ENCODE measurements at places on chromosomes 16 and 17.

DNA sequence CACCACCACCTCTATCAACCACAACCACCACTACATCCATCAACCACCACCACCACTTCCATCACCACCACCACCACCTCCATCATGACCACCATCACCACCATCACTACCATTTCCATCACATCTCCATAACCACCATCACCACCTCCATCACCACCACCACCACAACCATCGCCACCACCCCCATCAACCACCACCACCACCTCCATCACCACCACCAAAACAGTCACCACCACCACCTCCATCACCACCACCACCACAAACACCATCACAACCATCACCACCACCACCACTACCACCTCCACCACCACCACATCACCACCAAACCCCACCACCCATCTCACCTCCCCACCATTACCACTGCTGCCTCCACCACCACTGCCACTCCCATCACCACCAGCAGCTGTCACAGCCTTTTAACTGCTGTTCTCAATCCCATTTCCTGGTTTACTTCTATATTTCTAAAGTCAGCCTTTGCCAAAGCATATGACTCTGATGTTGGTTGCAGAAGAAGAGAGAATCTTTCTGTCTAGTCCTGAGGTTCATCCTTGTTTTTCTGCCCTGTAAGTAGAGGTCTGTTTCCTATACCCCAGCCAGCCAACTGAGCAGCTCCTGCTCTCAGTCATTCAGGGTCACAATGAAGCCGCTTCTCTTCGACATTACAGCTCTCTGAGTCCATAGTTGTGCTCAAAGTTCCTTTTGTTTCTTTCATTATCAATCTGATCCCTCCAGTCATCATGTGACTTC is 14.0 kb downstream of the MARCHF10 start:
- no peak for DNase-seq

DNA sequence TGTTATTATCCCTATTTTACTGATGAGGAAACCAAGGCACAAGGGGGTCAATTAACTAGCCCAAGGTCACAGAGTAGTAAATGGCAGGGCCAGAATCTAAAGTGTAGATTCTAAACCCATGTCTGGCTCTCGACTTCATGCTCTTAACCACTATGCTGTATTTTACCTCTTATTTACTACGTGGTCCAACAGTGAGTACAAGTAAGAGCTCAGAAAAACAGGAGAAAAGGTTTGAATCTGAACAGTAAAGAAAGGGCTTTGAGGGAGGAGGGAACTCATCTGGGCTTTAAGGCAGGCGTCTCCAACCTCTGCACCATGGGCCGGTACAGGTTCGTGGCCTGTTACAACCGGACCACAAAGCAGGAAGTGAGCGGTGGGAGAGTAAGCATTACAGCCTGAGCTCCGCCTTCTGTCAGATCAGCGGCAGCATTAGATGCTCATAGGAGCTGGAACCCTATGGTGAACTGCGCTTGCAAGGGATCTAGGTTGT is 62.9 kb downstream of the SMURF2 start:
- no peak for DNase-seq

- DNase-seq, result no peak
Observed at GRCh38 chr17:82838386-82839063, 1.3 kb downstream of the ZNF750 start.

GRCh38 chr17:5210091-5210490 is 18.4 kb upstream of the ZNF594 start:
- no peak for DNase-seq

DNA sequence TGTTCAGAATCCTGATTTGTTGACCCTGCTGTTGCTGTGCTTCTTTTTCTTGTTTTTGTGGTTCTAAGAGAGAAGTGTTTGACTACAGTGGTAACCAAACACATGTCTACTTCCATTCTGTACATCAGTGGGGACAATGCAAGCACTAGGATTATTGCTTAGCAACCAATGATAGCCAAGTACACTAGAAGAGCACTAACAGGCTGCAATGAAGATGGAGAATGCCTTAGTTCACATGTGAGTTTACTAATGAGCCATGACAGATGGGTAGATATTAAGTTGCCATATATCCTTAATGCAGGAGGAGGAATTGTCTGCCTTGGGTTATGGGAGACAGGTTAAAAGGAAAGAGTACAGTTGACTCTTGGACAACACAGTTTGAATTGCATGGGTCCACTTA is 8.3 kb downstream of the EFCAB5 start:
- DNase-seq, result no peak

DNA sequence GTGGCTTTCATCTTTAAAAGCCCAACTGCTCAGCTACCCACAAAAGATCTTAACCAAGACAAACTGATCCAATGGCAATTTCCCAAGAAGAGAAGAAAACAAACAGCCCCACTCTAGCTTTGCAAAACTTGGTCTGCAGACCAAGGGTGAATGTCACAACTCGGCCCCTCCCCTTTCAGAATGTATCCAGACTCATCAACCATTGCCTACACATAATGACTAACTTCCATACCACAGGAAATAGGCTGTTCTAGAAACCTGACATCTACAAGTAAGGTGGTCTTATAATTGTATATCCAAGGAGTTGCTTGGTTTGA is 16.0 kb downstream of the DCUN1D3 start:
- DNase-seq, result no peak

DNA sequence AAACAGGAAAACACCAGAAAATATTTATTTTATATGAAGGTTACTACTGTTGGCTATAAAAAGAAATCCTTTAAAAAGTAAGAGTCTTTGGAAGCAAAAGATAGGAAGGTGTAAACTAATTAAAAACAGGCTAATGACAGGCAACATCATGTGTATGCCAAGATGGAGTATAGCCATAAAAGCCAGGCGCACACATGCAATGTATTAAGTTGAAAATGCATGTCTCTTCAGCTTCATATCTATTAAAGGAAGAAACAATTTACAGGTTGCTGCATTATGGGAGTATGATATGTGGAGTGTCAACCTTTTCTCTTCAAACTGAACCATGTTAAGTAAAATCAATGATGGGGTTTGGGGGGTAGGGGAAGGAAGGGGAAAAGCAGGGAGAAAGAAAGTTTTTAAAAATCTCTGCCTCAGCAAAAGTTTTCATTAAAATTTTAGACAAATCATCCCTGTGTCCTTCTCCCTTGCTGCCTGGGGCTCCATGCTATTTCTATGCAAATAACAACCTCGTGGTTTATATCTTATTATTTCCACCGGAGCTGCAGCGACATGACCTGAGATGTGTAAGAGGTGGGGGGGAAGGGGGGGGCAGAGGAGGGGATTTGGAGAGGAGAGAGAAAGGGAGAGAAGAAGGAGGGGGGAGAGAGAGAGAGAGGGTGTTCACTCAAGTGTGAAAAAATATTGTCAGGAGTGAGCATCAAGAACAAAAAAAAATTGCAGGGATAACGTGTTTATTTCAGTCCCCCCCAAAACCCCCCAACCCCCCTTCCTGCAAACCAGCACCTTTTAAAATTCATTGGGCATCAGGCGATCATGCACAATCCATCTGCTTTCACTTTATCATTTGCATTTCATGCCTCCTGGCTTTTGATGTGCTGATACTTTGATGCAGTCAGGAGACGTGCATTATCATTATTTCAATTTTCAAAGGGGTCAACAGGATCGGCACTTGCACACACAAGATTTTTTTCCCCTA is 197.6 kb downstream of the AATF start:
- DNase-seq, result no peak

- DNase-seq, result no peak
Observed at GRCh38 chr16:74252329-74252728, 44.3 kb upstream of the PSMD7 start.

DNA sequence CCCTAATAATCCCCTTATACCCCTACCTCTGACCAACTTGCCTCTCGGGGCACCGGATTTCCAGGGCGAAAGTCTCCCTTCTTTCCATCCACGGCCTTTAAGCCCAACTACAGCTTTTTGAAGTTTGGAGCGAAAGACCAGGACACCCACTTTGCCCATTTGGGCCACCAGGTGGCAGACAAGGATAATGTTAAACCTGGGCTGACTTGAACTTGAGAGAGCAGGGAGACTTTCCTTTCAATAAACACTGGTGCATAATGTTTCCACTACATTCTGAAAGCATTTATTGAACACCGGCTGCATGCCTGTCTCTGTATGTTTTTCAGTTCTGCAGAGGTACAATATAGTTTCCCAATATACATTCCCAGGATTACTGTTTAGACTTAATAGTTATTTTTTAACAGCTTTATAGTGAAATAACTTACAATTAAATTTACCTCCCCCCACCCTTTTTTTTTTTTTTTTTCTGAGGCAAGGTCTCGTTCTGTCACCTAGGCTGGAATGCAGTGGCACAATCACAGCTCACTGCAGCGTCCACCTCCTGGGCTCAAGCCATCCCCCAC is 6.9 kb upstream of the CES3 start:
- DNase-seq, result peak; percentile 88

DNA sequence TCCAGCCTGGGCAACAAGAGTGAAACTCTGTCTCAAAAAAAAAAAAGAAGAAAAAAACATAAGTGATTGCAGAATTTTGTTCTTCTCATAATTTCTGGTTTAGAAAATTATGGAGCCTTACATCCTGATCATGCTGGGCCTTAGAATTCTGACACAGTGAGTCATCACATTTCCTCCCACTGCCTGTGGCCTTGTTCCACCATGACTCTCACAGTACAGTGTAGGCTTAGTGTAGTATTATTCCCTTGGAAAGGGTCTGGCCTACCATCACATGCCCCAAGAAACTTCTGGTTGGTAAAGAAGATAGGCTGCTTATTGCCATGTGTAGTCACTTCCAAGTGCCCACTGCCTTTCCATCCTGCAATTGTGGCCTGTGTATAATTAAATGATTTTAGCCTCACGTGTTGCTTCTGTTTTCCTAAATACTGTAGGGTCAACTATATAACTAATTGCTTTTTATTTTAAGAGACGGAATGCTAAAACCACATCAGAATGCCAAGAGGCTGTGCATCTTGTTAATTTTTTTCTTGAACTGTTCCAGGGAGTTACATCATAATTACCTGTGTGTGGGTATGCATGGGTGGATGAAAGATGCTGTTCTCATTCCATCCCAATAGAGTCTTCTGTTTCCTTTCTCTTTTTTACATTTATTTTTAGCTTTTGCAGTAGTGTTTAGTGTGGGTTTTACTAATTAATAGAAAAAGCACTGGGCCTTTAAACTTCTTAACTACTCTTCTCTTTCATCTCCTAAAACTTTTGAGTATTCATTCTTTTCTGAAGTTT is 25.9 kb downstream of the OGFOD1 start:
- peak; percentile 81 for DNase-seq

DNA sequence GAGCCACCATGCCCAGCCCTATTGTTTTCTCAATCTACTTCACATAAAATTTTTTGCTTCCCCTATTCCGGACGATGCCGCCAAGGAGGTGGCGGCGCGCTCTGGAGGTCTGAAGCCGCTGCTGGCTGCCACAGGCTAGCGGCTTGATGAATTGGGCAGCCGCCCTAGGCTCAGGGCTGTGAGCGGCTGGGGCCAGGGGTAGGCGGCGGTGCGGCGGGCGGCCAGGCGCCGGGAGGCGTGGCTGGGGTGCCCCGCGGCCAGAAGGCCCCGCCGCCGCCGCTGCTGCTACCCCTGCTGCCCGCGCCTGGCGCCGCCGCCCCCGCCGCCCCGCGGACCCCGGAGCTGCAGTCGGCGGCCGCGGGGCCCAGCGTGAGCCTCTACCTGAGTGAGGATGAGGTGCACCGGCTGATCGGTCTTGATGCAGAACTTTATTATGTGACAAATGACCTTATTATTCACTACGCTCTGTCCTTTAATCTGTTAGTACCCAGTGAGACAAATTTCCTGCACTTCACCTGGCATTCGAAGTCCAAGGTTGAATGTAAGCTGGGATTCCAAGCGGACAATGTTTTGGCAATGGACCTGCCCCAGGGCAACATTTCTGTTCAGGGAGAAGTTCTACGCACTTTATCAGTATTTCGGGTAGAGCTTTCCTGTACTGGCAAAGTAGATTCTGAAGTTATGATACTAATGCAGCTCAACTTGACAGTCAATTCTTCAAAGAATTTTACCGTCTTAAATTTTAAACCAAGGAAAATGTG is 41.7 kb downstream of the ANKFY1 start:
- no peak for DNase-seq

GRCh38 chr17:7437950-7438614 is 1.2 kb upstream of the FGF11 start:
- no peak for DNase-seq

- no peak for DNase-seq
Observed at GRCh38 chr17:61251939-61252865, 147.4 kb upstream of the TBX2 start.

DNA sequence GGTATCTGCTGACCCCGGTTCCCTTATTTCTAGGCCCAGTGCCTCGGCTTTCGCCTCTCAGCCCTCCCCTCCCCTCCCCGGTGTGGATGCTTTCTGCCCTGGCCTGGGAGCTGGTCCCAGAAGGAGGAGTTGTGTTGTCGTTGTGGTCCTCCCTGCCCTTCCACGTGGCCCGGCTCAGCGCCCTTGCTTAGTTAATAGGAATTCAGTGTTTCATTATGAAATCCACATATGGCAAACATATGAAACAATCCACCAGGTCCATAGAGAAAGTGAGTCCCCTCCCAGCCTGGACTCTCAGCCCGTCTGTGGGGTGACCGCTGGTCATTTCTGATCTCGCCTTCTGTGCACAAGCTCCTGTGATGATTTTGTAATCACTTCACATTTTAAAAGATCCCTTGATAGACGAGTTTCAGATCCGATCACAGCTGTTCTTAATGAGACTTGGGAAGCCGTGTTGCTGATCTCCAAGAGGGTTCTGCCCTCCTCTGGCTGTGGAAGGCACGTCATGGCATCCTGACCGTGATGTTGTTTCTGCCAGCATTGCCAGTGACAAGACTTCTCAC is 112.1 kb downstream of the BANP start:
- DNase-seq, result peak; percentile 19

GRCh38 chr17:29038085-29038795 is 4.7 kb upstream of the PIPOX start:
- DNase-seq, result no peak

DNA sequence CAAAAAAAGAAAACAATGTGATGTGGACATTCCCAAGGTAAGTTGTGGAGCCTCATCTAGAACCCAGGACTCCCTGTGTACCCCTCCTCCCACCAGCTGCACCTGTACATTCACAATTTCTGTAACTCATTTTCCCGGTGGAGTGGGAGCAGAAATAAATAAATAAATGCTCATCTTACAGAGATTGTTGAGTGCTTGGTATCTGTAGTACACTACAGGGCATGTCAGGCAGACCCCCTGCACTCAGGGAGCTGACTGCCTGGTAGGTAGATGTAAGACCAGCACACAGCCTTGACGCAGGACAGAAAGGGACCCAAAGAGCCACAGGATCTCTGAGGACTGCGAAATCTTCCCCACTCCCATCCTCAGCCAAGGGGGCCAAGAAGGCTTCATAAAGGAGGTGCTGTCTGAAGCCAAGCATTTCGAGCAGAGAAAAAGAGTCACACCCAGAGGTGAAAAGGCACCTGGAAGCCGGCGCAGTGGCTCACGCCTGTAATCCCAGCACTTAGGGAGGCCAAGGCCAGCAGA is 6.5 kb downstream of the EIF1 start:
- no peak for DNase-seq

DNA sequence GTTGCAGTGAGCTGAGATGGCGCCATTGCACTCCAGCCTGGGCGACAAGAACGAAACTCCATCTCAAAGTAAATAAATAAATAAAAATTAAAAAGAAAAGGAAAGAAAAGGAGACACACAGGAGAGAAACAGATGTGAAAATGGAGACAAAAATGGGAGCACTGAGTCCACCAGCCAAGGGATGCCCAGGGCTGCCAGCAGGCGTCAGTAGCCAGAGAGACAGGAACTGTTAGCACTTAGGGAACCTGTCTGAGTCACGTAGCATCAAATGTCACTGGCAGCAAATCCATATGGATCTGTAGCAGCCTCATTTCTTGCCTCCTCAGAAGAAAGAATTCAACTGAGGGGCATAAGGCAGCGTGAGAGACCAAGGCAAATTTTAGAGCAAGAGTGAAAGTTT is 79.7 kb downstream of the CYLD start:
- no peak for DNase-seq

- DNase-seq, result no peak
Observed at GRCh38 chr16:85399583-85400284, 213.4 kb upstream of the GSE1 start.
